ENCODE measurements at places on chromosomes 1 and 21.

- no peak for DNase-seq
These were observed 3.1 kb downstream of the BNIPL start for GRCh38 chr1:151039521-151039920.

- DNase-seq: no peak
These were observed 109.2 kb downstream of the CASZ1 start for GRCh38 chr1:10687251-10687651.

GRCh38 chr21:23496729-23497128, 2110.6 kb downstream of the MRPL39 start:
- no peak for DNase-seq

DNA sequence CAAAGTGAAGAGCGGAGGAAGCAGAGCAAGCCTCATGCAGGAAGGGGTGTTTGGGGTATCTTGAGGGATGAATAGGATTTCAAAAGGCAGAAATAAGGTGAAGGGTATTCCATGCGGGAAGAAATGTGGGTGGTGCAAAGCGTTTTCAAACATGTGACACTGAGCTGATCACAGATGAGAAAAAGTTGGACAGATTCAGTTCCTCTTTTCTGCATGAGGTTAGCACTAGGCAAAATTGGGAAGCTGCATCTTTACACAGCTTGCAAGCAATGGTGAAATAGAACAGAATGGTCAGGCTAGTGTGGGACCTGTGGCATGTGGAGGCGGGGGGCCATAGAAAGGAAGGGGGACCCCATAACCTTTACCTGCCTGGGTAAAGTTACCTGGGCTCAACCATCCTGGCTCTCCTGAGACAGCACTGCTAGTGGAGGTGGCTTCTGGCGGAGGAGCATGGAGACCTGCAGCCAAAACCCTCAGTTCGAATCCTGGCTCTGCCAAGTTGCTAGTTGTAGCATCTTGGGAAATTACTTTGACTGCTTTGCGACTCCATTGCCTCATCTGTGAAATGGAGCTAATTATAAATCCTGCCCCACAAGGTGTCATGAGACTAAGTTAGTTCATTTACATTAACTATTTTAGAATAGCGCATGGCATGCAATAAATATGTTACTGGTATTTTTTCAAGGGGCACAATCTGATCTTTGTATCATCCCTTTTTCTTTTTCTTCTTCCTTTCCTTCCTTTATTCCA, 16.4 kb downstream of the KCNA10 start:
- no peak for DNase-seq

DNA sequence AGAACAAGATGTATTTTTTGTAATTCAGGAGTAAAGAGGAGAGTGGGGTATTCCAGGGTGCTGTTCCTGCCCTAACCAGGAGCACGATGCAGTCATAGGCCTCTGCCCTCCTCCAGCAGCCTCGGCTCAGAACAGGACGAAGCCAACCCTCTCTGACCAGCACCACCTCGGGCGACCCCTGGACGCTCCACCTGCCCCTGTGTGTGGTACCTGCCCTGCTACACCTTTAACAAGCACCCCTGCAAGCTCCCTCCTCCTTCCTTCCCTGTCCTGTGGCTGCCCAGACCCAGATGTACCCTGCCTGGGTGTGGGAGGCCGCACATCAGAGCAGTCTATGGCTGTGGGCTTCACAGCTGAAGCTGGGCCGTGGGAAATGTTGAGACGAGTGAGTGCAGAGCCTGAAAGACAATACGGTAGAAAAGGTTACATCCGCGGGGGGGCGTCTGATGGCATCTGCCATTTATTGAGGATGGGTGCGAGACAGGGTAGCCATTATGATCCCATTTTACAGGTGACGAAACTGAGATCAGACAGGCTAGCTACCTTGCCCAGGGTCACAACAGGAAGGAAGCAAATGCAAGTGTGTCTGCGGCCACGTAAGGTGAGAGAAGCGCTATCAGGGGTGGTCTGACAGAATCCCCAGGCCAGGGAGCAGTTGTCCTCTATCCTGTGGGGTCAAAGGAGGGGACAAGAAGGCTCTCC, 4.6 kb downstream of the ERG start:
- no peak for DNase-seq

- DNase-seq: no peak
These were observed 211.0 kb downstream of the PATJ start for GRCh38 chr1:61953076-61953789.

All from anterior cingulate cortex (tissue), 58 donors.